ENCODE measurements at places on chromosomes 16 and 17. TPM values are rescaled to one million over a fixed set of nuclear protein-coding genes. Genes with fewer than 3 reads are reported as not detected.

CRHR1 gene
- total RNA-seq, result 0.07 TPM

ADCY9 gene
- 7.4 TPM for total RNA-seq

TEX19 gene
- 0.39 TPM for total RNA-seq

HEATR9 gene
- not detected for total RNA-seq

MYH8 gene
- not detected for total RNA-seq

Data from A549 treated with Mapracorat at 1 μM for 4 hours (cell line).